ENCODE measurements at places on chromosomes 2 and 18.

GRCh38 chr2:230444832-230445231, 28.8 kb downstream of the SP100 start:
- DNase-seq: no peak

DNA sequence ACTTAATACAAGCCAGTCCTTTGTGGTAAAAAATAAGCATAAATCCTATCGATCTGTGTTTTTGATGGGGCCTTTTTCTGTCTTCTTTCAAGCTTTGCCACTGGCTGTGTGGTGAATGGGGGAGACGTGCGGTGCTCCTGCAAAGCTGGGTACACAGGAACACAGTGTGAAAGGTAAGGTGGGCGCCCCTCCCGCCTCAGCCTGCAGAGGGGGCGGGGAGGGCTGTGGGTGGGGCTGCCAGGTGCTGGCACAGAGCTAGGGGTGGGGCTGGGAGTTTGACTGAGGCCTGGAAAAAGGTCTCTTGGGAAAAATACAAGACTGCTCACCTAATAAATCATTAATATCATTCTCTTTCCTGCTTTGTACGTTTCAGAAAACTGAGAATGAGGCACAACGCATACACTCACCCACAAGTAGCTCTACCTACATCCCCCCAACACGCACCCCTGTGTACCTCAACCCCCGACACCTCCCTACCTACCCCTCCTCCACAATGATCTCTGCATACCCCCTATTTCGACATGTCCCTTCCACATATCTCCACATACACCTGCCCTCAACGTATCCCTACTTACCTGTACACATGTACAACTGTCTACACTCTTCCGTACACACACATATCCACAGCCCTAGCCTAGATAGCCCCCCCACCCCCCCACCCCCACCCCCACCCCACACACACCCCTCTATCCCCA, 129.7 kb upstream of the TTC39C start:
- no peak for DNase-seq

DNA sequence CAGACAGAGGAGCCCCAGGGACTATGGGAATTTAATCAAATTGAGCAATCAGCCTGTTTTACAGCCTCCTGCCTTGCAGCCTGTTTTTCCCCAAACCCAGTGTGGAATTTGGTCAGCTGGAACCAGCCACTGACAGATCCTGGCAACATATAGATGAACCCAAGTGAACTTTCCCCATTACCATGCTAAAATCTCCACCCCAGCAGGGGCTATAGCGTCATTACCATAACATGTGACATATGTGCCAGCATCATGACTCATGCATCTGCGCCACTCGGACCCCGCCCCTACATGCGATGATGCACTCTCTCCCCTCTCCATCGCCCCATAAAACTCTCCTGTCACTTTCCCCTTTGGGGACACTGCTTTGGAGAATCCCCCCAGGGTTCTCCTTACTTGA, 17.3 kb upstream of the FEZ2 start:
- no peak for DNase-seq

DNA sequence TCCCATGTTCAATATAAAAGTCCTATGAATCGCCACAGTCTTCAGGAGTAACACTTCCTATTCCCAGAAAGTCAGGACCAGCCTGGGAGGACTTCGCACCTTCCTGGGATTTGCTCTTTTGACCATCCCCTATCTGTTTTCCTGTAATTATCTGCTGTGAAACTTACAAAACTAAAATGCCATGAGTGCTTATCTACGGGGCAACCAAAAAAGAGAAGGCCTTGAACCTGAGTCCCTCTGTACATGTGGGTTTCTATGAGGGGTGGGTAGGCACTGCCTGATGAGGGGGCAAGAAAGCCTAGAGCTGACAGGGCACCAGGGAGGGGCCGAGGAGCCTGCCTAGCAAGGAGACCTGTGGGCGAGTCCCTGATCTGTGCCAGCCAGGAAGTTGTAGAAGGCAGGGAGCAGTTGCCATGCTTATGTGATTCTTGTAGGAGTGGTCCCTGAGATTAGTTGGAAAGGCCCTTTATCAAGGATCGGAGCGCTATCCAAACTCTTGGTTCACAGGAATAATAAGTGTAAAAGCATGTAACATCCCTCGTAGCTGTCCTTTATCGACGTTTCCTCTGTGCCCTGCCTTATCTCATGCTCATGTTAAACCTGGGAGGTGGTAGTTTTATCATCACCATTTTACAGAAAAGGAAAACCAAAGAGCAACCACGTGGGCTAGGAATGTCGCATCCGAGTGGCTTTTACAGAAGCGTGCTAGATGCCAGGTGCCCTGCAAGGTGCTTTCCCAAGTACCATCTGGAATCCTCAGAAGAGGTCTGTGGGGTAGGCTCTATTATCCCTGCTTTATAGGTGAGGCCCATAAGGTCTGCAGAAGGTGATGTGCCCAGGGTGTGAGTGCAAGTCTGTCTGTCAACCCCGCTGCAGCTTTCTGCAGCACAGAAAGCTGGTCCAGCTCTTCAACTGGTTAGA, 111.8 kb downstream of the B3GNT2 start:
- no peak for DNase-seq

GRCh38 chr18:23824240-23824639, 135.0 kb downstream of the LAMA3 start:
- DNase-seq: no peak

DNA sequence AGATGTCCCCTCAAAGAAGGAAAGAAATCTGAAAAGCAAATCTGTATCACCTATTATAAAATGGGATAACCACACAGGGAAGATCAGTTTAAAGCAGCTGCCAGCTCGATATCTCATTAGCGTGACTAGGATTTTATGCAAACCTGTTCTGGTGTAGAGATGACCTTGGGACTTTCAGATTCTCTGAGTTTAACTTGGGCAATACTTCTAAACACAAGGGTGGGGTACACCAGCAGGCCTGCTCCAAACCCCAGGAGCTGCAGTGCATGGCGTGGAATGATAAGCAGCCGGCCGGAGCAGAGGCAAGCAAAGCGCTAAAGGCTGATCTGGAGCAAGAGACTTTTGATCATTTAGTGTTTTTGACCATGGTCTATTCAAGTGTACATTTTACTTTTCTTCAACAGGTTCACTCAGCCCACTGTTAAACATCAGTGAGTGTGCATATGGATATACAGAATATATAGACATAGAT, 4.7 kb downstream of the SERTAD2 start:
- DNase-seq: no peak

GRCh38 chr2:197097578-197098366, 171.3 kb upstream of the PGAP1 start:
- DNase-seq: no peak

DNA sequence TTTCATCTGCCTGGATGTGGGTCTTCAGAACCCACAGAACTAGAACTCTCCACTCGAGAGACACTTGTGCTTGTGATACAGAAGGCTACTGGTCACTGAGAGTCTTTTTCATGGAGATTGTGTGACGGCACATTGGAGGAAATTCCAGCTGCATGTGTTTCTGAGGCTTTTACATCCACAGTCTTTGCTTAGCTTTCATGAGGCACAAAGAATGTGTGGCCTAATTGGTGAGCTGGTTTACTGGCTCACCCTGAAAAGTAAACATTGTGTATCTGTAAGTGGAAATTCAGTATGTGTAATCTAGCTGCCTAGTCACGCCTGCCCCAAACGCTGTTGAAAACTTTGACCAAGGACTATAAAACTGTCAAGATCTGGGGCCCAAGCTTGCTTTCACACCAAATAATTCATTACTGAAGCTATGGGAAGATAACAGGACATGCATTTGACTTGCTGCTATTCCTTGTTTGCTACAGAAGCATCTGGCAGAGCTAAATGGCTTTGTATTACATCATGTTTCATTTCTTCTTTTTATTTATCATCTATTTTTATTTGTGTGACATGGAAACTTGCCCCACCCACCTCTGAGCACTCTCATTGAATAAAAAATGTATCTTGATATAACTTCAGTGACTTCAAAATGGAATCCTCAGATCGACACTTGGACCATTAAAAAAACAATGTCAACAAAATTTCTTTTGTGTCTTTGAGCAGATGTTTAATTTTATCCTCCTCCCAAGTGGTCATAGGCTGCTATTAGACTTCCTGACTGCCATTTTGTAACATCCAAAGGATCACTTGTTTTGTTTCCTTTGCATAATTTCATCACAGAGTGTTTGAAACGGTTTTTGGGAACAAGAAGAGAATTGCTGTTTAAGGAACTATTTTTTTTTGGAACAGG, 80.2 kb downstream of the EFEMP1 start:
- no peak for DNase-seq

GRCh38 chr2:4951368-4951767, 740.8 kb upstream of the SOX11 start:
- DNase-seq: no peak

DNA sequence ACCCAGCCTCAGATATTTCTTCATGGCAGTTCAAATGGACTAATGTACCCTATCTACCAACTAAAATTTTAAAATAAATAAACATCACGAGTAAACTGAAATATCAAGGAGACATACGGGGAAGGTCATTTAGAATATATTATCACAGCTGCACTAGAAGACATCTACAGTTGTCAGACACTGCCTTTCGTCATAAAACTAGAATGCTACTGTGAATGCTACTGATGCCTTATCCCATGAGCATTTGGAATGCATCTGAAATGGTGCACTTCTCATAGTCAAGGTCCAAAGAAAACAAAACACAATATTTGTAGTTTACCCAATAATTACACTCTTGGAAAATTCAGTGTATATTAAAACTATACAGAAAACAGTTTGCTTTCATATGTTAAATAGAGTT, 165.2 kb downstream of the MREG start:
- DNase-seq: no peak

DNA sequence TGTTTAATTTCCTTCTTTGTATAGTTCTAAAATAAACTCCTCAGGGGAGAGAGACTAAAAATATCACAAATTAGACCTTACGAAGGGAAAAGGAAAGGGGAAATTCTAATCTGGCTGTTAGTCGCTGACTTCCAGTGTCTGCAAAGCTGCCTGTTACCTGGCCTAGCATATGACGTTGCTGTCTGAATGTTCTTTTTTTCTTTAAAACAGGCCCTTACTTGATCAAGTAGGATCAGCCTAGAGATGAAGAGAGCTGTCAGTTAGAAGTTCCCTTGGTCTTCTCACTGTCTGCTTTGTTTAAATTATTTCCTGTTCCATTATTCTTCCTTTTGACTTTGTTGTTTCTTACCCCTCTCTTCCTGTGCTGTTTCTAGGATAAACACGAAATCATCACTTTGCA, 11.2 kb downstream of the NCK2 start:
- no peak for DNase-seq

DNA sequence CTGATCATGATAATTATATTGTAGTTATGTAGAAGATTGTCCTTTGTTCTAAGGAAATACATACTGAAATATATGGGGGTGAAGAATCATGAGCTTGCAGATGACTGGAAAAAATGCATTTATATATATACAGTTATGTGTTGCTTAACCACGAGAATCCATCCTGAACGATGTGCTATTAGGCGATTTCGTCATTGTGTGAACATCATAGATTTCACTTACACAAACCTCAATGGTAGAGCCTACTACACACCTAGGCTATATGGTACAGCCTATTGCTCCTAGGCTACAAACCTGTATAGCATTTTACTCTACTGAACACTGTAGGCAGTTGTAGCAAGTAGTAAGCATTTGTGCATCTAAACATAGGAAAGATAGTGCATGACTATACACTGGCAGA, 2.6 kb upstream of the ACAA2 start:
- DNase-seq: no peak

DNA sequence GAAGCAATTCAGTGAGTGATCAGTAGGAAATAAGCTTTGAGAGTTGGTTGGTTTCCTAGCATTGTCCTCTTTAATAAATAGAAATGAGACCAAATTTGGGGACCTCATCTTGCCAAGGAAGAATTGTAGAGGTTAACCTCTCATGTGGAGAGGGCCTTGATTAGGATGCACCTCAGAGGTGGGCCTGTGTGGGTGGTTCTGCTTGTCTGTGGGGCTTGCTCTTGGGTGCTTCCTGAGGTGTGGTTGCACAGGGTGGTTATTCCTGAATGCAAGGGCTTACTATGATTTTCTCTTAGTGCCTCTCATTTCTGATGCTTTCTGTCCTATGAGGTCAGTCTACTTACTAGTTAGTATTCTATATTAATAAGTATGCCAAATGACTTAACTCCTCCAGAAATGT, 89.6 kb upstream of the MGAT5 start:
- no peak for DNase-seq

DNA sequence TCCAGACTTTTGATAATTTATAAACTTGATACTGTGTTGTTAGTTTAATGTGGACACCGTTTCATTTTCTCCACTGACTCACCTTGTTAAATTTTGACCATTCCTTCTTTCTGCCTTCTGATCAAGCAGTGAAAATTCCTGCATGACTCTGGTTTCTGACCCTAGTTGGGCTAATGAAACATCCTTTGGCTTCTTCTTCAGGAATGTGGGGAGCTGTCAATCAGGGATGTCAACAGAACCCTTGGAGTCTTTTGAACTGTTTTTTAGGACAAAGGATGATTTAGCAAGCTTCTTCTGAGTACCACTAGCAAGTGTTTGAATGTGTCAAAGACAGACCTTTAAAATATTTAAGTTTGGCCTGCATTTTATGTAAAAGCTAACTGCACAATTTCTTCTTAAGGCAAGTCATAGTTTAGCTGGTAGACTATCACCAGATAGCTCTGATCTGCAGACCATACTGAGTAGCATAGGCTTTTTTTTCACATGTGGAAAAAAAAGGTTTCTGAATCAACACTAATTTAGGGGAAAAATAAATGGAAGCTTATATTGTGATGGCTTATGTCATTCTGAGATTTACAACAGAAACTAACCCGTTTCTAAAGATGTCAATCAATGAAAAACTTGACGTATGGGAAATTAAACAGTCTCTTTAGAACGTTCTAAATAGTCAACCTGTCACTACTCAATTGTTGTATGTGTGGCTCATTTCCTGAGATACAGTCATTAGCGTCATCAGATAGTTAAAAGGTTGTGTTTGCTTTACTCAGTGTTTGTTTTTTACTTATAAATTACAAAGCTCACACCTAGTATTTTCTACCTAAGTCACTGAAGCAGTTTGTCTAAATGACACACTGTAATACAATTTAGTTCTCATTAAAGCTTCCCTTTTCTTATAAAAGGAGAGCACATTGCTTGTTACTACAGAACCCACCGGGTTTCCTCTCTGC, 311.4 kb downstream of the PTPRM start:
- DNase-seq: no peak

DNA sequence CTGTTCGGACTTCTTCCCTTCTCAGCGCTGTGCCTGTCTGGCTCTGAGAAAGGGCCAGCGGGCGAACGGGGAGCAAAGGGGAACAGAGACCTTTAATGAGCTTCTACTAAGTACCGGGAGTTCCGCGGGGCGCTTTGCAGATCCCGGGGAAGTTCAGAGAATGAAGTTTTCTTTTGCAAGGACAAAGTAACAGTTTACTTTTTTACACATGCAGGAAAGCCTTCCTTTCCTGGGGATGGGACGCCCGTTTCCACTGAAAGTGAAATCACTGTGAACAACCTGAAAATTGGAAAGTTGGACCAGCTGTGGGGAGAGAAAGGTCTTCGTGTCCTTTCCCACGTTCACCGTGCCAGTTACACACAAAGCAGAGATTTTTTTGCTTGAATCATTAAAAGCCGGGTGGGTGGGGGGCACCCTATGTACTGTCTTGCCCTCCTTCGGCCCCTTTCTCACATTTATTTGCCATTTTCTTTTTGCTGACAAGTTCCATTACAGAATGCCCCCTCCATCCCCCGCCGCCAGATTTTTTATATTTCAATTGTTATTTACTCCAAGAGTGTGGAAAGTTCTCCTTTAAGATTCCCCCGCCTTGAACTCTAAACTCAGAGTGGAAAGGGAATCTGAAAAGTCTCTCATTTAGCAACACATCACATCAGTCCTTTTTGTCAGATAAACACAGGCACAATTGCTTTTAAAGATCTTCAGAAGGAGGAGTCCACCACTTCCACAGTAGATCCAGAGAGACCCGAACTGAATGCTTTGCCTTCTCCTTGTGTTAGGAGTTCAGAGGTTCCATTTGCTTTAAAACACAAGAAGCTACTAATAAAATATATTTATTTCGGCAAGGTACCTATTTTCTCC, 1.1 kb upstream of the FN1 start:
- DNase-seq: no peak

Data from activated CD4-positive, alpha-beta T cell treated with anti-CD3 and anti-CD28 coated beads, Interleukin-2, amount 50 U/mL, for 16 hours (primary cell).